ENCODE measurements at places on chromosomes 4 and X.

- no peaks in the 10 kb centered on the region for H3K27me3 ChIP-seq
- no peaks in the 10 kb centered on the region for H3K36me3 ChIP-seq
- H3K4me3 ChIP-seq = no peak overlapping the region
- H3K4me1 ChIP-seq = no peaks in the 10 kb centered on the region
- no peak for DNase-seq
Measured at GRCh38 chr4:187235456-187236170, 512.0 kb upstream of the FAT1 start.

DNA sequence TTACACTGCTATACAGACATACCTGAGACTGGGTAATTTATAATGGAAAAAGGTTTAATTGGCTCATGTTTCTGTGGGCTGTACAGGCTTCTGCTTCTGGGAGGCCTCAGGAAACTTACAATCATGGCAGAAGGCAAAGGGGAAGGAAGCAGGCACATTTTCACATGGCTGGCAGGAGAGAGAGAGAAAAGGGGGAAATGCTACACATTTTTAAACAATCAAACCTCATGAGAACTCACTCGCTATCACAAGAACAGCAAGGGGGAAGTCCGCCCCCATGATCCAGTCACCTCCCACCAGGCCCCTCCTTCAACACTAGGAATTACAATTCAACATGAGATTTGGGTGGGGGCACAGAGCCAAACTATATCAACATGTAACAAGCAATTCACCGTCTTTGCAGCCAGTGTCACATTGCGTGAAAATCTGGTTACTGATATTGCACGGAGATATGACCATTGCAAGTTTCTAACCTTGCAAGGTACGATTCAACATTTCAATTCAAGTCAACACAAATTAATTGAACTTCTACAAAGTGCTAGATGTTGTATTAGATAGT, 61.7 kb upstream of the RELL1 start:
- H3K27ac ChIP-seq = no peak overlapping the region
- no peak overlapping the region for H3K4me3 ChIP-seq
- peaks cover 4% of the 10 kb centered on the region for H3K4me1 ChIP-seq
- no peaks in the 10 kb centered on the region for H3K36me3 ChIP-seq

- H3K4me1 ChIP-seq = peaks cover 3% of the 10 kb centered on the region
- no peaks in the 10 kb centered on the region for H3K36me3 ChIP-seq
- DNase-seq = no peak
- no peak overlapping the region for H3K4me3 ChIP-seq
Measured at GRCh38 chrX:31061091-31061490, 10.8 kb downstream of the FTHL17 start.

DNA sequence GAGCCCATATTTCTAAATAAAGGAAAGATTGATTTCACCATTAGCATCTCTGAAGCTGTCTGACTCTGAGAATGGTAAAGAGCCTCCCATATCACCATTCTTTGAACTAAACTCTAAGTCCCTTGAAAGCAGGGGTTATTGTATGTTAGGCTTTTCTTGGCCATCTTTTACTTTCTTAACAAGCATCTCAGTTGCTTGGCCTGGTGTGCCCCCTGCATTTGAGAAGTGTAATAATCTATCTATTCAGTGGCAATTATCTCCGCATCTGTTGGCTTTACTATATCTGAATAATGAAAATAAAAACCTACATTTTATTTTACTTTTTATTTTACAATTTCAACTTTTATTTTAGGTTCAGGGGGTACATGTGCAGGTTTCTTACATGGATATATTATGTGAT, 128.3 kb upstream of the ARMCX2 start:
- peaks cover 5% of the 10 kb centered on the region for H3K27me3 ChIP-seq
- H3K27ac ChIP-seq = no peak overlapping the region
- H3K4me3 ChIP-seq = no peak overlapping the region
- H3K36me3 ChIP-seq = no peaks in the 10 kb centered on the region
- H3K4me1 ChIP-seq = no peaks in the 10 kb centered on the region

DNA sequence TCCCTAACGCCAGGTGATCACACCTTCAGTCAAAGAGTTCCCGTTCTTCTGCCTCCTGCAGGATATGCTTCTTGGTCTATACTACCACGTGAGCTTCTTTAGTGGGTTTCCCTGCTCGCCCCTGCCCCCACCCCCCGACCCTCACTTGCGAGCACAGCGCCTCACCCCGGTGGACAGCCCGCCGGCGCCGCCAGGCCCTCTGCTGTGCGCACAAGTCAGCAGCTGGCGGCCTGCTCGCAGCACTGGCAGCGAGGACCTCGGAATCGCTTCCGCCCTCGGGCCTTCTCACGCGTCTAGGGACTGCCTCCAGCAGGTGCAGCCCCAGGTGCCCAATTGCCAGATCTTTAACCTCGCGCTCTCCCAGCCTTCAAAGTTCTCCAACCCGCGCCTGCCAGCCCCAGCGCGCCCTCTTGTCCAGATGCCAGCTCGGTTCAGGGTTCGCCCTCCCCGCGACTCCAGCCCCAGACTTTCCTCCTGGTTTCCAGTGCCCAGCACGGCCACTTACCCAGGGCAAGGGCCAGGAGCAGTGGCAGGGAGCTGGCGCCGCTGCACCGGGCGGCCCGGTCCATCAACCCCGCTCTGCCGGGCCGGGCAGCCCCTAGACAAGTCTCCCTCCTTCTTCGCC, 454 bp downstream of the BTC start:
- no peak overlapping the region for H3K4me3 ChIP-seq
- H3K27ac ChIP-seq = no peak overlapping the region
- no peak for DNase-seq
- H3K4me1 ChIP-seq = no peaks in the 10 kb centered on the region
- peaks cover 39% of the 10 kb centered on the region for H3K27me3 ChIP-seq
- no peaks in the 10 kb centered on the region for H3K36me3 ChIP-seq

GRCh38 chr4:184408021-184408683, 66.2 kb downstream of the IRF2 start:
- H3K36me3 ChIP-seq = peaks cover 76% of the 10 kb centered on the region
- no peak for DNase-seq
- no peak overlapping the region for H3K4me3 ChIP-seq
- peaks cover 51% of the 10 kb centered on the region for H3K4me1 ChIP-seq
- no peaks in the 10 kb centered on the region for H3K27me3 ChIP-seq
- H3K27ac ChIP-seq = peak overlapping the region; percentile 56
